ENCODE measurements at places on chromosomes 7 and 10.

- no peak for DNase-seq
Observed at GRCh38 chr10:14327527-14327926, 3.2 kb downstream of the FRMD4A start.

GRCh38 chr7:77674878-77675277 lies 21.4 kb upstream of the RSBN1L start:
- no peak for DNase-seq

- DNase-seq: no peak
Observed at GRCh38 chr7:90459888-90460287, 9.6 kb upstream of the PTTG1IP2 start.

DNA sequence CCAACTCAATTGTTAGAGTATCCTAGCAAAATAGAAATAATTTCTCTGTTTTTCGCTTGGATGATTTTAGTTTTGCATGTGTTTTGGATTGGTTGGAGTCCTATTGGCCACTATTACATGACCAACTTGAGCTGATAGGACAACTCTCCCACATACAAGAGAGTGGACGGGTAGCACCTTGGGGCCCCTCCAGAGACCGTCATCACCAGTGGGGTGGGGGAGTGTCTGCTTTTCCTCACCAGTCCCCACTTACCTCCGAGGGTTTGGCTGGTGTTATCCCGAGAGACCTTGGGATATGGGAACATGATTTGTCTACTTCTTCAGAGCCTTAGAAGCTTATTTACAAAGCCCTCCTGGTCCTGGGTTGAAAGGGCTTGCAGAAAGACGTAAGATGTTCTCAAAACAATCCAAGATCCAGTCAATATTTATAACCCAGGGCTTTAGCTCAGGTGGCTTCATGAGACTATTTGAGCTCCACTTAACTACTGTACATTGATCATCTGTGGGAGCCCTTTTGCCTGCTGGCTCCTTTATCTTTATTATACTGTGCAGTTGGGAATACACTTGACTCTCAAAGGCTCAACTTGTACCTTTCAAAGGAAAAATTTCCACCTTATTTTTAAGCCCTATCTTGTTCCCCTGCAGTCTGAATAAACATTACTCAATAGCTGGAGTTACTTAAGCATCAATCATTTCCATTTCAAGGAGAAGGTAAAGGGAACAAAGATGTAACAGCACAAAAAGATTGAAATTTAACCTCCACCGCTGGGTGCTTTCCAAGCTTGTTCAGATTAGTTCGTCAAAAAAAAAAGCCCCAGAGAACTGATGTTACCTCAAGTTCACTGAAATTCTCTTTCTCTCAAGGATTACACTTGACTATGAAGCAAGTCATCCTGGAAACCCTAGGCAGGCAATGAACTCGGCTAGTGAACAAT lies 119.7 kb downstream of the WDR11 start:
- DNase-seq: no peak

GRCh38 chr10:111370101-111370500 lies 293.3 kb downstream of the ADRA2A start:
- no peak for DNase-seq

DNA sequence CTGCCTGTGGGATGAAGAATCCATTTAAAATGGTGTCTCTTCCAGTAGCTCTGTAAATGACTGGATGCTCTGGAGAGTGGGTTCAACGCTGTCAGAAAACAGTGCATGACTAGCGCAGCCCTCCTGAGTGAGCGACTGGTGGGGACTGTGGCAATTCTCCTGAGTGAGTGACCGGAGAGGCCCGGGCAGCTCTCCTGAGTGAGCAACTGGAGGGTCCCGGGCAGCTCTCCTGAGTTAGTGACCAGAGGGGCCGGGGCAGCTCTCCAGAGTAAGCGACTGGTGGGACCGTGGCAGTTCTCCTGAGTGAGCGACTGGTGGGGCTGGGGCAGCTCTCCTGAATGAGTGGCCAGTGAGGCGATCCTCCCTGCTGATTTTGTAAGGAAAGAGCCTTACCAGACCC lies 85.5 kb downstream of the WDR37 start:
- DNase-seq: no peak

All from CD4-positive, alpha-beta T cell treated with Interleukin-2 at 100 ng/mL for 4 hours (primary cell).